ENCODE measurements at places on chromosomes 6 and 20.

- peak; percentile 74 for DNase-seq
Measured at GRCh38 chr6:134170844-134171243, 118.4 kb upstream of the SLC2A12 start.

DNA sequence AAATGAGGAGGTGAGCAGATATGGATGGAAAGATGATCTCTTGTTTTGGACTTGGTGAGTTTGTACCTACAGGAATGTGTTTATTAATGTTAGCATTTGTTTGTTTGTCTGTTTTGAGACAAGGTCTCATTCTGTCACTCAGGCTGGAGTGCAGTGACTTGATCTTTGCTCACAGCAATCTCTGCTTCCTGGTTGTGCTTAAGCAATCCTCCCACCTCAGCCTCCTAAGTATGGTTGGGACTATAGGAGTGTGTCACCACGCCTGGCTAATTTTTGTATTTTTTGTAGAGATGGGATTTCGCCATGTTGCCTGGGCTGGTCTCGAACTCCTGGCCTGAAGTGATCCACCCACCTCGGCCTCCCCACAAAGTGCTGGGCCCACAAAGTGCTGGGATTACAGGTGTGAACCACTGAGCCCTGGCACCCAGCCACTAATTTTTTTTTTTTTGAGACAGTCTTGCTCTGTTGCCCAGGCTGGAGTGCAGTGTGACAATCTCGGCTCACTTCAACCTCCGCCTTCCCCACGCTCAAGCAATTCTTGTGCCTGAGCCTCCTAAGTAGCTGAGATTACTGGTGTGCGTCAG lies 7.1 kb downstream of the CASP8AP2 start:
- DNase-seq, result no peak

GRCh38 chr6:68328156-68328555 lies 306.9 kb upstream of the ADGRB3 start:
- no peak for DNase-seq

DNA sequence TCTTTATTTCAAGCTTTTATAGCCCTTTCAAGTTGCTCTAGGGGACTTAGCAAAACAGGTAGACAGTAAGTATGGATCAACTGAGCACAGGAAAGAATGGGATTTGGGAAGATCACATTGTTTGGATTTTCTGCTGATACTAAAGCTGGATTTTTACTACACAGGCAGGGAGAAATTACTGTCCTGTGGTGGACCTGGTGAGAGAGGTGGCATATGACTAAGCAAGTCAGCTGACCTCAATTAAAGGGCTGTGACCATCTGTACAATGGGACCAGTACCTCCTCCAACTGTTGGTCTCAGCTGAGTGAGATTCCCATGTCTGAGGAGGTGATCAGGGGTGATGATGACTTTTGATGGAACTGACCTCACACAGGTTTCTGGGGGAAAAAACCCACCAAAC lies 28.0 kb downstream of the RREB1 start:
- no peak for DNase-seq

DNA sequence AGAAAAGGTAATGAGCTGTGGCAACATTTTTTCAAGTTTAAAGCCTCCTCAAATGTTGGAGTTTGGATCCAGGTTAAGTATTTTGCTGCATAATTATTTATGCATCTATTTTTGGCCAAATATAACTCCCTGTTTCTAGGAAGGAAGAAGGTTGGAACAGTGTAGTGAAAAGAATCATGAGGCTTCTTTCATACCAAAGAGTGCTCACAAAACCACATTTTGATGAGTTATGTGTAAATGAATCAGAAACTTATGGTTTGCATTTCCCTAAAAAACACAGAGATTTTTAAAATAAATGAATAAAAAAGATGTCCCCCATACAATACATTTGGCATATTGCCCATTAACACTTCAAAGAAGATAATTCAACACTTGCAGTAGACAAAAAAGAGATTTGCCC lies 246.9 kb upstream of the PRDM1 start:
- no peak for DNase-seq

DNA sequence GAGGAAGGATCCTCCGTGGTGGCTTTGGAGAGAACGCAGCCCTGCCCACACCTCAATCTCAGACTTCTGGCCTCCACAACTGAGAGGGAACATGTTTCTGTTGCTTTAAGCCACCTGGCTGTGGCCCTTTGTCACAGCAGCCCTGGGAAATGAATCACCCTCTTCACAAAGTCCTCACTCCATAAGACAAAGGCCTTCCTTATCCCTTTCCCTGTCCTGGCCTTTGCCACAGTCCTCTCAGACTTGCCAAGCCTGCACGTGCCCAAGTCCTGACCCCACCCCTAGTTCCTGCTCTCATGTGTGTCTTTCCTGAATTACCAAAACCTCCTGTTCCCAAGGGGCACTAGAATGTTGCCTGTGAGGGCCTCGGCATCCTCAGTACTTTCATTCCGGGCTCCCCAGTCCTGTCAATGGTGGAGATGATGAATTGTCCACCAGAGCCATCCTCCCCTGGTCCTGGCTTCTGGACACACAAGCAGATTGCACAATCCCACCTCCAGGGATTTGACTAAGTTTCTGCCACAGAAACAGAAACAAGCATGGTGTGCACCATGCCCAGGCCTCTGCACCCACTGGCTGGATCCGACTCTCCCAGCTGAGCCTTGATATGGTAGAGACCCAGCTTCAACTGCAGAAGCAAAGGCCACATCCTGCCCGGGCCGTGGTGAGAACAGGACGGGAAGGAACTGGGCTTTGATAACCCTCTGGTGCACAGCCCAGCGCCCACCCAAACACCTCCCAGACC lies 232.6 kb upstream of the PDE10A start:
- no peak for DNase-seq

- no peak for DNase-seq
Measured at GRCh38 chr6:6057442-6058053, 50.8 kb upstream of the NRN1 start.

DNA sequence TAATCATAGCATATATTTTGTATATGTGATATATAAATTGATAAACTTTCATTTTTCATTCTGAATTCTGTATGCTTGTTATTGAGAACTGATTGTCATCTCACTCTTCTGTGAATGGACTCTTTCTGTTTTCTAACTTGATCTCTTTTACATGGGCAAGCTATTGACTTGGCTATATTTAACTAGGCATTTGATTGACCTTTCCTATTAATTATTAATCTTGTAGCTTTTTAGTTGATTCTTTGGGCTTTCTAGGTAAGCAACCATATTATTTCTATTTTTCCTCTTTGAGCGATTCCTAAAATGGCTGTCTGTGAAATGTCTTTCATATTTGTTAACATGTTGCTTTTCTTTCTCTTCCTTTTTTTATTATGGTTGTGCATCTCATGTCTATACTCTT lies 347.1 kb downstream of the CDKAL1 start:
- DNase-seq, result no peak

GRCh38 chr6:155039618-155040017 lies 44.5 kb downstream of the TIAM2 start:
- no peak for DNase-seq

GRCh38 chr20:1993986-1994385 lies at the start of gene PDYN:
PDYN (minus strand) TSS chr20:1994058; CDS start chr20:1983084, 10,974 bp downstream.
- DNase-seq, result peak; percentile 49

GRCh38 chr20:15840636-15841301 lies 732.5 kb downstream of the KIF16B start:
- DNase-seq, result no peak

GRCh38 chr6:73879501-73880293 lies 183.7 kb downstream of the CD109 start:
- DNase-seq, result no peak

- DNase-seq, result no peak
Measured at GRCh38 chr20:49561806-49562205, 6.1 kb downstream of the PTGIS start.

- DNase-seq, result no peak
Measured at GRCh38 chr20:52924411-52925271, 47.5 kb upstream of the TSHZ2 start.

- no peak for DNase-seq
Measured at GRCh38 chr20:45350217-45350616, 2.0 kb upstream of the SDC4 start.

- DNase-seq, result no peak
Measured at GRCh38 chr20:32452776-32453466, 94.8 kb downstream of the ASXL1 start.

GRCh38 chr6:157711060-157711459 lies 112.0 kb upstream of the SNX9 start:
- DNase-seq, result no peak

DNA sequence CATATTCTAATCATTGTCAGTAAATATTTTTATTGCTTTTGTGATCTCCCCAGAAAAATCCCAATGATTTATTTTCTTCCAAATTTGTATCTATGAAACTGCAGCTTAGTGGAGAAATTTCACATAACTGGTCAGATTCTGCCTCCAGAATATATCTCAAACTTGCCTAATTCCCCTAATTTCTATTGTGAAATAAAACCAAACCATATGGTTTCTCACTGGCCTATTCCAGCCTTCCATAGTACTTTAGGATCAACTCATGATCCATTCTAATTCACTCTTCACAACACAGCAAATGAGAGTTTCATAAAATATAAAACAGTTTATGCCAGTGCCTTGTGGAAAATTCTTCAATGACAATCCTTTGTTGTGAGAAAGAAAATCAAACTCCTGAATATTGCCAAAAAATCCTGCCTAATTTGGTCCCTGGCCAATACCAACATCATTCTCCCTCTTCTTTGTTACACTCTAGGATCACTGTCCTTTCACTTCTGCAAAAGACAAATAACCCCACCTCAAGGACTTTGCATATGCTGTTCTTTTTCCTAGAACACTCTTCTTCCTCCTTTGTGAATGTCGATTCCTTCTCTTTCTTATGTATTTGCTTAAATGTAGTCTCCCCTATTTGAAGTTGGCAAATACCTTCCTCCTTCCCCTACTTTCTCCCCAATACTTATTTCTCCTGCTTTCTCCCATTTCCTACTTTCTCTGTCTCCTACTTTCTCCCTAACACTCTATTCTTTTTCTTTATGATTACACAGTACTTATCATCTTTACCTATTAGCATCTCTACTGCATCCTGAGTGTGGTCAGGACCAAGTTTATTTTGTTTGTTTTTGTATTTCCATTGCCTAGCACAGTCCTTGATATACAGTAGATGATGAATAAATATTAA lies 587.5 kb downstream of the RFPL4B start:
- no peak for DNase-seq

DNA sequence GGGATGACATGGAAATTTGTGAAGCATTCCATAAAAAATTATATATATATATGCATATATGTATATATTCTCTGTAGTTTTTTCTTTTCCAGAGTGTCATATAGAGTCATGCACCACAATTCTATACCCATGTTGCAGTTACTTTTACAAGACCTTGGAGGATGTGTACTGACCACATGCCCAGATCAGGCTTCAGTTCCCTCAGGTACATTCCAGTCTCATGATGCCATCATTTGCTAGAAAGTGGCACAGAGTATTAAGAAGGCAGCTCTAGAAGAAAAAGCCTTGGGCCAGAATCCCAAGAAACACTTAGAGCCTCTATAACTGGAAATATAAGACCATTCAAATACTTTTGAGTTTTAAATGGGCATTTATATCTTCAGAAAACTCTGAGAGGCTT lies 685.5 kb upstream of the FLRT3 start:
- DNase-seq, result no peak

GRCh38 chr6:151317103-151317994 lies 74.0 kb downstream of the ZBTB2 start:
- DNase-seq, result no peak

Measured in islet precursor cell (in vitro differentiated cells).